Stimulated activated CD4-positive, alpha-beta T cell treated with anti-CD3 and anti-CD28 coated beads, Interleukin-2, amount 100 ng/mL, for 48 hours (primary cell): ENCODE measurements at places on chromosomes 7 and 10.

DNA sequence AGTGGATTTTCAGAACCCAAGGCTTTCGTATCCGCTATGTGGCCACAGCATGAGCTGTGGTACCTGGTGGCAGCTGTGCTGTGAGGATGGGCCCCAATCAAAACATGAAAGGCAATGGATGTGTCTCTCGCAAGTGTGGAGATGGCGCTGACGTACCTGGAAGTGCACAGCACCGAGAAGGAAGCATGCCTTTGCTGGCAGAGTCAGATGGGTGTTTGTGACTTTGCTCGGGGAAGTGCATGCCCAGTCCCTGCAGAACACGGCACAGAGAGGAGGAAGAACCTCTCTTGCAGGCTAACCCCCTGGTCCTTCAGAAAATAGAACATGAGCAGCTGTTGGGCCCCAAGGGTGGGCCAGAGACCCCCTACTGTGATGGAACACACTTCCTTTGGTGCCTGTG lies 654.1 kb upstream of the ZWINT start:
- no peak for DNase-seq

DNA sequence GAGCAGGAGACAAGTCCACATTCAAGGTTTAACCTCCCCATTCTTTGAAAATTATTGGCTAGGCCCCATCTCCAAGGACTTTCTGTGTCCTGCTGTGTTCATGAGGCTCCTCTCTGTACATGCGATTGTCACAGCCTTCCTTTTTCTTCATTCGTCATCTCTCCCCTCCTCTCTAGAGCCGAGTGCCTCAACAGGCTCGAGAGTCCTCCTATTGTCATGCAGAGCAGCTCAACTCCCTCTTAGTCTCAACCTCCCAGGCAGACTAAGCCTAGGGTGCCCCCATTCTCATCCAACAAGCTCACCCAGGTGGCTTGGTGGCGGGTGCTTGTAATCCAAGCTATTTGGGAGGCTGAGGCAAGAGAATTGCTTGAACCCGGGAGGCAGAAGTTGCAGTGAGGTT lies 35.1 kb upstream of the SAMD8 start:
- DNase-seq, result no peak

DNA sequence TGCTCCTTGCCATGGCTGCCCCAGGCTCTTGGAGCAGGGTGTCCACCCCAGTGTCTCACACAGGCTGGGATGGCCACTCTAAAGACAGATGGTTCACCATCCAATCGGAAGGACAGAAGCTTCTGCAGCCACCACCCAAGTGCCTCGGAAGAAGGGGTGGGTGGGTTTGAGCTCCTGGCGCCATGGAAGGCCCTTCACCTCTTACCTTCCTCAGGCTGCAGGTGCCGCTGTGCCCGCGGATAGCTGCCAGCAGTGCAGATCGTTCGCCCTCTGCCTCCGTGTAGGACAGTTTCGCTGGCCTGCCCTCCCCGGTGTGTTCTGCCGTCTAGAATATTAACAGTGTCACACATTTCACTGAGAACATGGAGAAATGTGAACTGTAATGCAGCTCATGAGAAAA lies 243.6 kb upstream of the GRB10 start:
- DNase-seq, result no peak

DNA sequence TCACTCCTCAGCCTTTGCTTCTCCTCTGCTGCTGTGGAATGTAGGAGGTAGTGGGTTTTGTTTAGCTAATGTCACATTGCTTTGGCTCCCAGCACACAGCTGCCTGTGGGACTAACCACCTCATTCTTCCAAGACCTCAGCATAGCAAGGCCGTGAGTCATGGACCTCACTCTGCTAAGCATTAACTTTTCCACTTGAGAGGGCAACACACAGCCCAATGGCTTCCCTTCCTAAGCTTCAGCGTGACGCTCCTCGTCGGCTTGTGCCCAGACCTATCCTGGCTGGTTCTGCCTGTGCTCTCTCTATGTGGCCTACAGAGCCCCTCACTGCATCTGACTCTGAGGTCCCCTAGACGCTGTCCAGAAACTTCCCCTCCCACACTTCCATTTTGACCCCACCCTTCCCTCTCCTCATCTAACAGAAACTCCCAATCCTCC lies 23.3 kb downstream of the MYOF start:
- DNase-seq, result no peak

DNA sequence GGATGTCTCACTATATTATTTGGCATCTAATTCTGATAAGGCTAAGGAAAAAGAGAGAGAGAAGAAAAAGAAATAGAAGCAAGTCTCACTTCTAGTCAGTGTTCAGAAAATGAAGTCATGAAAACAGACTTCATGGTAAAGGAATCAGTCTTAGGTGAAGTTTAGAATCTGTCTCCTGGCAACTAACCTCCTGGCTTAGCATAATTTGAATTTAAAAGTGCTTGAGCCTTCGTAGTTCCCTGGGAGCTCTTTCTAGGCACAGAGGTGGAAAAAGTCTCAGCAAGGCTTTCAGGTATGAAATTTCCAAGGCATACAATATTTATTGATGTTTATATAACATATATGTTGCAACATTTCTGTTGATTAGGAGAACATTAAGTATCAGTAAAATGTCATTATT lies 10.4 kb downstream of the CHRM2 start:
- no peak for DNase-seq

DNA sequence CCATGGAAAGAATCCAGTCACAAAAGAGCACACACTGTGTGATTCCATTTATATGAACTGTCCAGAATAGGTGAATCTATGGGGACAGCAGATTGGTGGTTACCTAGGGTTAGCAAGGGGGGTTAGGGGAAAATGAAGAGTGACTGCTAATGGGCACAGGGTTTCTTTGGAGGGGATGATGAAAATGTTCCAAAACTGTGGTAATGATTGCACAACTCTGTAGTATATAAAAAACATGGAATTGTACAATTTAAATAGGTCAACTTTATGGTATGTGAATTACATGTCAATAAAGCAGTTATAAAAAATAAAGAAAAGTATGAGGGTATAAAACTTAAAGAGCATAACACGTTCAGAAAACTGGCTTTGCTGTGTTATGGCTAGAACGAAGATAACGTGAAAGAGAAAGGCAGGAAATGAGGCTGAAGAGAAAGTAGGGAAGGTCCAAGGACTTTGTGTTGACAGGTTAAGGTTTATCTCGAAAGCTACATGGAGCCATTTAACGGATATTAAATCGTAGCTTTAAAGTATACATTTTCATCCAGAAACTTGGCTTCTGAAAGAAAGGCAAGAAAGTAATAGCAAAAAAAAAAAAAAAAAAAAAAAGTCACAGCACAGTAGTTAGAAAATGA lies 26.4 kb upstream of the MSS51 start:
- DNase-seq, result no peak

- DNase-seq, result no peak
Measured at GRCh38 chr7:53743697-53744402, 708.4 kb downstream of the POM121L12 start.

DNA sequence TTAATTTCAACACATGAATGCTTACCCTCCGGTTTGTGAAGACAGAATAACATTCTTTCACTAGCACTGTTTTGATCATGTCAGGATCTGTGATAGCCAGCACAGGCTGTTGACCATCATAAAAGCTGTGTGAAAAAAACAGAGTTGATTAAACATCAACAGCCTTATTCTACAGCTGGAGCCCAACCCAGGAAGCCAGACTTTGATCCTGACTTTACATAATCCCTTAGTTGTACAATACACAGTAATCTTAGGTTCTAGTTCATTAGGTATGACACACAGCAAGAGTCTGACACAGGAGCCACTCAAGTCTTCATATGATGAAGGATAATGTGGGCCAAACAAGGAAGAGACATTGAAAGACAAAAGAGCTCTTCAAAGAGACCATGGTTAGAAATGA lies 11.4 kb downstream of the CYP3A4 start:
- DNase-seq, result no peak

DNA sequence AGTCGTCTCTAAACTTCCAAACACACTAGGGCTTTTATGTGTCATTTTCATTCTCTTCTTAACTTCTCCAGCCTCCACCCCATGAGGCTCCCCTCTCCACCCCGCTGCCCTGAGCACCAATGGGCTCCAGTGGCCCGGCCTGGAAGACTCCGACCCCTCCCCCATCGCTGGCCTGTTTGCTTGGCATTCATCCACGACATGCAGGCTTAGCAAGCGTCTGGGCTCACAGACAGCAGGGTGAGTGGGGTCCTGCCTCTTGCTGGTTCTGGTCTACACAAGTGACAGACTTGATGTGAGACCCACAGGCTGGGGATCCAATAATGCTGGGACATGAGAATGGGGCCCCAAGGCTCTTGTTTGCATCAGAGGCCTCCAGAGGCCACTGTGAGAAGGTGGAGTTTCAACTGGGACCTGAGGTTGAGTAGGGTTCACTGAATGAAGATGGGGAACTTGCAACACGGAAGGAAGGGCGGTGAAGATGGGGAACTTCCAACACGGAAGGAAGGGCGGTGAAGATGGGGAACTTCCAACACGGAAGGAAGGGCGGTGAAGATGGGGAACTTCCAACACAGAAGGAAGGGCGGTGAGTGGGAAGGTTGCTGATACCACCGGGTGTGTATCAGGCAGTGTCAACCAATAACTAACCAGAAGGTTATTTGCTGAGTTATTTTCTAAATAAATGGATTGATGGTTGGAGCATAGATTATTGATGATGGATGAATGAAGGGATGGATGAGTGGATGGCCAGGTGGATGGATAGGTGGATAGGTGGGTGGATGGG lies 14.0 kb downstream of the KNDC1 start:
- DNase-seq, result no peak

DNA sequence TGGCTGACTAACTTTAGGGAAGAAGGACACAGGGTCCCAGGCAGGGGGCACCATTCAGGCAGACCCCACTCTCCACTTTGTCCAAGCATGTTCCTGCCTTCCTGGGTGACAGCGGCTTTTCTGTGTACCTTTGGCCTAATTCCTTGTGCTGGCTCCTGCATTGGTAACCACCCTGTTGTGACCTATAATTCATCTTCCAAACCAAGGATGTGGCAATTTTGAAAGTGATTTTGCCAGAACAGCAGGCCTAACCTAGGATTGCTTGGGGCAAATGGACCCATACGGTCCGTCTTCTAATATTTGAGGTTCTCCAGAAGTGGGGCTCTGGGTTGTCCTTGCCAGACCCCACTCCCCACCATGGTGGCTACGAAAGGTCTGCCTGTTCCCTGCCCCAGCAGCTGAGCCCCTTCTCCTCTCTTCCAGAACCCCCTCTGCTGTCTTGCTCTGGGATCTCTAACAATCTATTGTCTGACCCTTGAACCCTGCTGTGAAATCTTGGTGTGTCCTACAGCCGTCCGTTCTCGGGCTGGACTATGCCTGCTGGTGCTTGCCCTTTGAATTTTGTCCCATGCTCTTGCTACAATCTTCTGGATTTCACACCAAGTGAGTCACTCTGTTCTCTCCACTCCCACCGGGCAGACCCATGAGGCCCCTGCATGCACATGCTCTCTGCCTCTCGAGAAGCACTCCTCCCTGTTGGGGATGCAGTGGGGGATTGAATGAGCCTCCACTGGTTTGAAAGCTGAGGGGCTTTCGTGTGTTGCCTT lies 316.0 kb downstream of the CXCL12 start:
- DNase-seq, result no peak

DNA sequence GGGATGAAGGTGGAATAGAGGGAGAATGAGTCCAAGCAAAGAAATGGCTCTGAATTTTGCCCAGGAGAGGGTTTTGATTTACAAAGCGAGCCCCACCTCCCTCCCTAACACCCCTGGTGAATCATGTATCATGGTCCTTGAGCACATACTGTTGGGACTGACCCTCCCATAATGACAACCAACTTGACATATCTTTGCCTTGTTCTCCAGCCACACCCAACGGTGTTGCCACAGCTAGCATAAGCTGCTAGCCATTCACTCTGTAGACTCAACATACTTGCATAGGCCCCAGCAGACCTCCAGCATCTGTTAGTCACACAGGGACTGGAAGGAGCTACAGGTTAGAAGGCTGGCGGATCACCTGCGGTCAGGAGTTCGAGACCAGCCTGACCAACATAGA lies 538.5 kb downstream of the KCNMA1 start:
- DNase-seq, result no peak

GRCh38 chr10:30827531-30828120 lies 198.1 kb upstream of the LYZL2 start:
- no peak for DNase-seq

DNA sequence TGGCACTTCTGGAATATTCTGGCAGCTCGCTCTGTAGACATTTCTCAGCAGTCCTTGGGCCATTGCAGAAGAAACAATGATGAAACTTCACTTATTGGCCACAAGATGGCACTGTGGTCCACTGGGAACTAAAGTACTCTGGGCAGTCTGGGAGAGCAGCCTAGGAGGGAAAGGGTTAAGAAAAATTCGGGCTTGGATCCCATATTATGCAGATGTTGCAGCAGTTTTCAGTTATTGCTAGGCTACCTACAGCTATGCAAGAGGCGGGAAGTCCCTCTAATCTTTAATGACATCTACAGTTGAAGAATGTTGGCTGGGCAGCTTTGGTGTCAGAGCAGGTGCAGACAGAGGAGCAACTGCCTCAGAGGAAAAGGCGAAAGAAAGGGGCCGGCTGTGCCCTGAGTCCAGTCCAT lies 201.7 kb upstream of the PRSS58 start:
- DNase-seq, result no peak

DNA sequence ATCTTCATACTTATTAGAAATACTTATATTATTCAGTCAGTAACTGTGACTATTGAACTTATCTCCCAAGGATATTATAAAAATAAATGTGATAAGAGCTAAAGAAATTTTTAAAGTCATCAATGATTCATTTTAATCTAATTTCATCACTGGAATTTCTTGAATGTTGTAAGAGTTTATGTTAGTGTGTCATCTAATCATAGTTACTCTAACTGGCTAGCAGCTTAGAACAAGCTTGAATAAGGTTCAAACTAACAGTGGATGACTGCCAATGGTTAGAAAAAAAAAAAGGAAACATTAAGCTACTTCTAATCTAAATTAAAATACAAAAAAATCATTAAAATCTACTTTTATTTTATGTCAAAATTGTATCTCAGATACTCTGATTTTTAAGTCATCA lies 1066.3 kb downstream of the CNTNAP2 start:
- DNase-seq, result no peak

DNA sequence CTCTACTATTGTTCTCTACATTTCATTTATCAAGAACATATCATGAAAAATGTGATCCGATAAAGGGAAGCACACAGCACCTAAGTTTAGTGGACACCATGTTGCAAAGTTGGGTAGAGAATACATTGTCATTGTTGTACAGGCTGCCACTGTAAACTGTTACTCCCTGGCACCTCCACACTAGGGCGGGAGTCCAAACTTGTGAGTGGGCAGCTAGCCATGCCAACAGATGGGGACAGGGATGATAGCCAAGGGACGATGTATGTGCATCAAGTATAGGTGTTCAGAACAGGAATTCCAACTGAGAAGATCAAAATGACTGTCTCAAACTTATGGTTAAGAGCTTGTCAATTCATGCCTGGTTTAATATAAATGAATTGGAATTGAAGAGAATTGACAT lies 31.1 kb upstream of the COMMD3 start:
- DNase-seq, result no peak

GRCh38 chr10:76106611-76107010 lies 675.2 kb downstream of the LRMDA start:
- no peak for DNase-seq

DNA sequence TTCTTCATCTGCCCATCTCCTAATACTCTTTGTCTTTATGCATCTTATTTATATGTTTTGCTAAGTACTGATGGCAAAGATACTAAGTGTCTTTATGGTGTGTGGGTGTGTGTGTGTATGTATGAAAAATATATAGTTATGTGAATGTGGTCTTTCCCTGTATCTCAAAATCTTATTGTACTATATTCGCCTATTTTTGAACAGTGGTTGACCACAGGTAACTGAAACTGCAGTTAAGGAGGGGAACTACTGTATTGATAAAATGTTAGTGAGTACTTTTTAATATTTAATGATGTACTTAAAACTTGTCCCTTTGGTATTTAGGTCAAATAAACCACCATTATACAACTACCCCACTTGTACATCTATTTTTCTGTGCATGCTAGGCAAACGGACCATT lies 85.9 kb downstream of the ADD3 start:
- DNase-seq, result no peak
